Endodermal cell (in vitro differentiated cells): ENCODE measurements at places on chromosomes 12 and 14. TPM values are rescaled to one million over a fixed set of nuclear protein-coding genes. Genes with fewer than 3 reads are reported as not detected.

Gene RPL10L
- not detected in 2 replicates for total RNA-seq

Gene MYO1H
- total RNA-seq: not detected in 3 replicates

DNA sequence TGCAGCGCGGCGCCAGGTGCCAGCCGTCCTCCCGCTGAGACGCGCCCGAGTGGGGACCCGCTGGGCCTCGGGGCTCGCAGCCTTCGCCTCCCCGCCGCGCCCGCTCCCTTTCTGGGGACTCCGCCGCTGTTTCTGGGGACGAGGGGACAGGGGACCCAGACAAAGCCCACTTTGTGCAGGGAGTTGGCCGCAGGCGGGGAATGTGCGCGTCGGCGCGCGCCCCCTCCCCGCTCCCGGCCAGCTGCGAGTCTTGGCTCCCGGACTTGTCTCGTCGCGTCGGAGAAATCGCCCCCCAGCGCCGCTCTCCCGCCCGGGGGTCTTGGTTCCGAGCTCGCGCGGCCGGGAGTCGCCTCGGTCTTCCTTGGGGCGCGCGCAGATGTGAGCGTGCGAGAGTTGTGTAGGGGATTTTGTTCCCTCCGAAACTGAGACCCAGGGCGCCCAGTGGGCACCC lies 717 bp downstream of the VASH1 start:
- DNase-seq: no peak

DNA sequence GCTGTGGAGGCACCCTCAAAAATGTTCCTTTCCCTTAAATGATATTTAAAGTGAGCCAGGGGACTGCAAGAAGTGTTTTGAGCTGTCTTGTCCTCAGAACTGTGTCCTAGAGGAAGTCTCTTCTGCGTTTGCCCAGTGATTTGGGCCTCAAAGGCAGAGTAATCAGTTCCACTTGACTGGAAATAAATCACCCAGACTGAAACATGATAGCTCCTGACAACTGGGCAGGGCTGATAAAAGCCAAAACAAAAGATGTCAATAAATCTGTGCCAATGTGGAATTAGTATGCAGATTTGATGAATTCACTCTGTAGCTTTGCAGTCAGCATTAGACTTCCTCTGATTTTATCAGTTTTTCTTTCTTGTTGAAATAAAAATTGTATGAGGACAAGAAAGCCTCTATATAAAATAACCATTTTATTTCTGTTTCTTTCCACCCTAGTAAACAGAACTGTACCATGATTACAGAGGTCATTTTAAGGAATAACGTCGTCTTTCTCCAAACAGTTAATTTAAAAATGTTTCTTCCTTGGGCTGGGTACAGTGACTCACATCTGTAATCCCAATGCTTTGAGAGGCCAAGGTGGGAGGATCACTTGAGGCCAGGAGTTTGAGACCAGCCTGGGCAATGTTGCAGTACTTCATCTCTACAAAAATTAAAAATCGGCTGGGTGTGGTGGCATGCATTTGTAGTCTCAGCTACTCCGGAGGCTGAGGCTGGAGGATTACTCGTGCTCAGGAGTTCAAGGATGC lies 180.8 kb downstream of the ERC1 start:
- no peak for DNase-seq

DNA sequence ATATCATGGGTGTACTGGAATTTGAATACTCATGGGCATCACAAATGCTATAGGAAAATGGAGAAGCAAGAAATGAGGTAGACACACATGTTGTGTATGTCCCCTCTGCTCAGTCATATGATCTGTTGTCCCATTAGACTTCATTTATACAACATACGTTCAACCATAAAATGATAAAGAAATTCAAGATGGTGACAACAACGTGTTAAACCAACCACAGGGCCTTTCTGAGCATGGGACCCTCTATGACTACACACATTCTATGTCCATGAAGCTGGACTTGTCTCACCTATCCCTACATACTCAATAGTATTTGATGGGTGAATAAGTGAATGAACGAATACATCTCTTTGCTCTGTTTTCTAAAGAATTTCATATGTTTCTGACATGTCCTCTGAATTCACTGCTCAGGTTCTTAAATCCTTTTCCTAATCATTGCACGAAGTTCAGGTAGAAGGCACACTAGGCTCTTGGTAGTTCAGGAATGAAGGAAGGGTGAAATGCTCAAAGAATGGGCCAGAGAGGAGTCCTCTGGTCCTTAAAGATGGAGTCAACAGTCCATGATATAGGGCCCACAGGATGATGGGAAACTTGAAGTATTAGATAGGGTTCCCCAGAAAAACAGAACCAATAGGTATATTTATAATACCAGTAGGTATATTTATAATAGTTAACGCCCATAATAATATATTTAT lies 105.7 kb upstream of the PPM1H start:
- DNase-seq: no peak

DNA sequence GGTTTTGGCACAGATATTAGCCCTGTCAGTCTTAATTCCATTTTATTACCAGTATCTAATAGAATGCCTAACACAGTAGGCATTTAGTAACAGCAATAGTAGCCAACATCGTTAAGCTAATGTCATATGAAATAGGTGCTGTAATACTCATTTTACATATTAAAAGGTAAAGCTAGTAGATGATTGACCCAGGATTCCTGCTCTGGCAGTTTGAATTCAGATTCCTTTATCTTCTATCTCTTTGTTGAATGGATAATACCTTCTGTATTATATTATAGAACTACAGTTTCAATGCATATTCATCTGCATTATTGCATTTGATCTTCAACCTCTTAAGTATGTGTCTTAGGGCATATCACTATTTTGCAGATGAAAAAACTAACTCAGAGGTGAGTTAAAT lies 2.9 kb downstream of the ATL1 start:
- DNase-seq: no peak

Gene KRT71
- total RNA-seq: not detected in 3 replicates

DNA sequence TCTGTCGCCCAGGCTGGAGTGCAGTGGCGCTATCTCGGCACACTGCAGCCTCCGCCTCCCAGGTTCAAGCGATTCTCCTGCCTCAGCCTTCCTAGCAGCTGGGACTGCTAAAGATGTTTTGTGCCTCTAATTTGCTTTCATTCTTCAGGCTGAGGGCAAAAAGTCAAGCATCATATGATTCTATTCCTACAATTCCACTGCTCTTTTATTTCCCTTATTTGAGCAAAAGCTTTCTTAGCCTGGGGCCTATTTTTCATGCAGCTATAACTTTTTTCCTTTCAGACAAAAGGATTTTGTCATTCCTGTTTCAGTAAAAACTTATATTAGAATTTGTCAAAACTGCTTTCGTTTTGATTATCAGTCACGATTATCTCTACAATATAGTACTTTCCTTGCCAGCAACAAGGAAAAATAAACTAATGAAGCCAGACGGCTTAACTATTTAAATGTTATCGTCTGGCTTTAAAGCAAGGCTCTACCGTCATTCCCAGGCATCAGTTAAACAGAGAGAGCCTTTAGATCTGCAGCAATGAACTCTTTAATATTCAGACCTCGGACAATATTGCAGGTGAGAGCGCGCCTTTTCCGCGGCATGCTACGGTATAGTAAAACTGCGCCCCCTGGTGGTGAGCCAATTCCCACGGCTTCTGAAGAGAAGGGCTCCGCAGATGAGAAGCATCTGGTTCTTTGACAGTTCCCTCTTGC lies 1.4 kb upstream of the SLC2A13 start:
- DNase-seq: peak; percentile 96

Gene TSHR
- total RNA-seq: 0.58 to 1.1 TPM (median 0.61 TPM) in 3 replicates

GRCh38 chr12:50016501-50017475 lies 8.5 kb downstream of the RACGAP1 start:
- DNase-seq: peak; percentile 15

GRCh38 chr14:34241185-34241711 lies 220.8 kb downstream of the SPTSSA start:
- DNase-seq: no peak

Gene PTMS
- 541 to 637 TPM (median 569 TPM) in 3 replicates for total RNA-seq

Gene KHNYN
- 45.6 and 46.6 TPM in 2 replicates for total RNA-seq

DNA sequence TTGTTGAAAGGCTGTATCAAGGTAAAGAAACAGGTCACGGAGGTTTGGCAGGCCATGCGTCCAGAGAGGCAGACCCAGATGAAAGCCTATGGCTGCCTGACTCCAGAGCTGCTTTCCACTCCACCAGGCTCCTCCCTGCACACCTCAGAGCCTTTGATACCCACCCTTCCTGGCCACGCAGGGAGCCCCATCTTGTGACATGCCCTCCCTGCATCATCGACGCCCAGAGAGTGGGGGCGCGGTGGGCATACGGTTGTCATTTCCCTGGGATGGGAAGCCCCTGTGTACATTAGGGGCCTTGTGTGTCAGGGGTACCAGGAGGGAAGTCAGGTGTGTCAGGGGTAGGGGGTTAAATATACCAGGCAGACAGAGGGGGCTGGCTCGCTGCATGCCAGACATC lies 30.3 kb upstream of the GPR68 start:
- DNase-seq: no peak

Gene ZDHHC22
- 0.38 to 0.77 TPM (median 0.57 TPM) in 3 replicates for total RNA-seq

DNA sequence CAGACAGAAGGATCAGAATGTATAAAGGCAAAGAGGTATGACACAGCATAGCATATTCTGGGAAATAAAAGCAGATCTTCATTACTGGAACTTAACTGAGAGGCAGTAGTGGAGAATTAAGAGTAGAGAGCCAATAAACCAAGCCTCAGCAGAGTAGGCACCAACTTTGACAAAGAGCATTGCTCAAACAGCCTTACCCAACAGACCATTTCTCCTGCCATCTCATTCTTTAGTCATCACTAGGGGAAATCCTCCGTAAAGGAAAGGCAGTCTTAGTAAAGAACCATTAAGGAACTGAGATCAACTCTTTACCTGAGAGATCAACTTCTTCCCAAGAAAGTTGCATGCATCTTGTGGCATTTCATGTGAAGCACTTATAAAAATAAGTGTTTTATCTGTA lies 36.6 kb downstream of the SENP1 start:
- DNase-seq: no peak

DNA sequence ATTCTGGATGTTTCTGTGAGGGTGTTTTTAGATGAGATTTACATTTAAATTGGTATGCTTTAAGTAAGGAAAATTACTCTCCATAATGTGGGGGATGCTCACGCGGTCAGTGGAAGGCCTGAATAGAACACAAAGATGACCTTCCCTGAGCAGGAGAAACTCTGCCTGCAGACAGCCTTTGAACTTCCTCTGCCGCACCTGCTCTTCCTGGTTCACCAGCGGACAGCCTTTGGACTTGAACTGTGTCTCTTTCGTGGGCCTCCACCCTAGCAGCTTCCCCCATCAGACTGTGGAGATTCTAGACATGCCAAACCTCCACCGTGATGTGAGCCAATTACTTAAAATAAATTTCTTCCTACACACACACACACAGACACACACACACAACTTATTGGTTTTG lies 210.7 kb downstream of the EFCAB11 start:
- DNase-seq: no peak

GRCh38 chr14:101453225-101453624 lies 108.1 kb upstream of the DIO3 start:
- no peak for DNase-seq

DNA sequence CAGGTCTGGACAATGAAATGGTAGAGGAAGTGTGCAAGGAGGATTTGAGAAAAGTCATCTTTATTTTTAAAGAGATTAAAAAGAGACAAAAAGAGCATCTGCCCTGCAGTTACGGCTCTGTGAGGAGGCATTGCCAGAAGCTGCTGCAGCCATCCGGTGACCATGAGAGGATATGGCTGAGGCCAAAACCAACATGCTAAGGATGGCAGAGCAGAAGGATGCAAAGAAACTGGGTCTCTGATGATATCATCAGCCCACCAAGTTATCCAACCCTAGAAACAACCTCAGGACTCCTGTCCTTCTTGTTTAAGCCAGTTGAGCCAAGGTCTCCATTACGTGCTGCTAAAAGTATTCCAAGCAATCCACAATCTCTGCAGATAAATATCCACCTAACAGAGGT lies 48.0 kb upstream of the CCND2 start:
- DNase-seq: no peak

GRCh38 chr14:51430633-51431032 lies 190.6 kb downstream of the TMX1 start:
- no peak for DNase-seq

DNA sequence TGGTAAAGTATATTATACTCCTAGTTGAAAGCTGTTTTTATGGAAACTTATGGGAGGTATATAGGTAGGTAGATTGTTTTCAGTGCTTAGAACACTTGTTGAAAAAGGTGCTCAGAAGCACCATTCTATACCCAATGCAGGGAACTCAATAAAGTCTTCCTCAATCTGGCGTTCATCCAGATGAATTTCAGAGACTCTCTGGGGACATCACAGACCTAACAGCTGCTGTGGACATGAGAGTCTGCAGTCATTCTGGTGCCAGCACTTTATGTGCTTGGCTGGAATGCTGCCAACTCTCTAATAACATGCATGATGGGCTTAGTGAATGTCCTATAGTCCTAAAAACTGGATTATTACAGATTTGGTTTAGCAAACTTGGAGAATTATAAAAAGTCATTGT lies 115.9 kb downstream of the NTN4 start:
- no peak for DNase-seq

GRCh38 chr14:80211153-80212022 lies at the start of gene DIO2:
Gene DIO2 (minus strand): TSS chr14:80211504. CDS start chr14:80211472, 32 bp downstream.
- DNase-seq: peak; percentile 47

Gene HECTD4
- 46.6 to 50.4 TPM (median 48.8 TPM) in 3 replicates for total RNA-seq

GRCh38 chr12:55927588-55928502 lies at the start of gene PYM1:
Gene PYM1 (minus strand): TSS chr12:55927894. CDS start chr12:55927761, 133 bp downstream.
- peak; percentile 96 for DNase-seq

Gene KLRG1
- total RNA-seq: 2.8 and 3.1 TPM in 2 replicates

DNA sequence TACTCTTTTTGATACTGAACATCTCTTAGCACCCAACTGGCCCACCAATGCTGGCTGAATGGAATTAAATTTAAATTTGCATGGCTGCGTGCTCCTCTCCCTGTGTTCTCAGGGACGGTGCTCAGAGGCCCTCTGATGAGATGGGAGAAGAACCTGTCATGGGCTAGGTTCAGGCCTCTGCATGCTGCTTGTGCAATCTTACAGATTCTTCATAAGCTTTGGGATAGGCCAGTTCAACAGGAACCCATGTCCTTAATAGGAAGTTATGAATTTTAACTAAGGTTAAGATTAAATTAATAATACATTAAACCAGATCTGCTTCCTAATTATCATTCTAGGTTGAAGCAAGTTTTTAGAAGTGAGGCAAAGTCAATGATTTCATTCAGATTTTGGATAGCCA lies 119.7 kb upstream of the LRIG3 start:
- no peak for DNase-seq

DNA sequence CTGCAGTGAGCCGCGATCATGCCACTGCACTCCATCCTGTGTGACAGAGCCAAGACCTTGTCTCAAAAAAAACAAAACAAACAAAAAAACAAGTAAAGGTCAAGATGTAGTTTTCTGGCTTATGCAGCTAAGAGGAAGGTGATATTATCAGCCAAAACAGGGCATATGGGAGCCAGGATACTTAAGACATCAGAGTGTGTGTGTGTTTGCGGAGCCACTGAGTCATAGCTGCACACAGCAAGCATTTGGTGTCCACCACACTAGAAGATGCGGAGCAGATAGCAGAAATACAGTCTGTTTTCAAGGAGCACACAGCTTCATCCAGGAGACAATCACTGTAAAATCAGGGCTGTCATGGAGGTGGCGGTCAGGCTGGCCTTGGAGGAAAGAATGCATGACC lies 72.6 kb upstream of the REP15 start:
- DNase-seq: no peak

DNA sequence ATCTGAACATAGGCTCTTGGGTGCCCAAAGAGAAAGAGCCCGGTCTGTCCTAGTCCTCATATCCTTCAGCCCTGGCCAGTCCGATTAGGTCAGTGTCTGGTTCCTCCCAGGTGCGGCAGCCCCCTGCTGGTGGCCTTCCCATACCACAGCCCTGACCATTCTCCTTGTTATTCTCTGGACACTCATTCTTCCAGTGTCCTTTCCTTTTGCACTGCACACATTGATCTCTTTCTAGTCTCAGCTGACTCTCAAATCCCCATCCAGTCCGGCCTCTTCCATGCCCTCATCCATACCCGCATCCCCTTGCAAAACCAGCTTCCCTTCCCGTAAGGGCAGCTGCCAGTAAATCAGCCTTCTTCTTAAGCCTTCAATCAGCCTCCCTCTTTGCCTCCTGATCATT lies 1316.3 kb downstream of the TMEM121 start:
- no peak for DNase-seq
